Cortex of kidney (tissue), 1 donor: ENCODE measurements at places on chromosomes 3 and 15.

GRCh38 chr15:58474741-58475323 lies 43.0 kb downstream of the LIPC start:
- no peak for DNase-seq

- DNase-seq, result no peak
These were observed 1.7 kb downstream of the GABRG3 start for GRCh38 chr15:26972636-26973035.

DNA sequence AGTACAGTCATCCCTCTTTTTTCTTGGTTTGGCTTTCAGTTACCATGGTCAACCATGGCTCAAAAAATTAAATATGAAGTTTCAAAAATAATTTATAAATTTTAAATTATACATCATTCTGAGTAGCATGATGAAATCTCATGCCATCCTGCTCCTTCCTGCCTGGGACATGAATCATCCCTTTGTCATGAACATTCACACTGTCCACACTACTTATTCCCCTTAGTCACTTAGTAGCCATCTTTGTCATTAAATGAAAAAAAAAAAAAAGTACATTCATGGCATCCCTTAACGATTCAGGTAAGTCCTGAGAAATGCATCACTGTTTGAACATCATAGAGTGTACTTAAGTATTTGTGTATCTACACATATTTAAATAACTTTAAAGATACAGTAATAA lies 1046.3 kb downstream of the ROBO2 start:
- no peak for DNase-seq

DNA sequence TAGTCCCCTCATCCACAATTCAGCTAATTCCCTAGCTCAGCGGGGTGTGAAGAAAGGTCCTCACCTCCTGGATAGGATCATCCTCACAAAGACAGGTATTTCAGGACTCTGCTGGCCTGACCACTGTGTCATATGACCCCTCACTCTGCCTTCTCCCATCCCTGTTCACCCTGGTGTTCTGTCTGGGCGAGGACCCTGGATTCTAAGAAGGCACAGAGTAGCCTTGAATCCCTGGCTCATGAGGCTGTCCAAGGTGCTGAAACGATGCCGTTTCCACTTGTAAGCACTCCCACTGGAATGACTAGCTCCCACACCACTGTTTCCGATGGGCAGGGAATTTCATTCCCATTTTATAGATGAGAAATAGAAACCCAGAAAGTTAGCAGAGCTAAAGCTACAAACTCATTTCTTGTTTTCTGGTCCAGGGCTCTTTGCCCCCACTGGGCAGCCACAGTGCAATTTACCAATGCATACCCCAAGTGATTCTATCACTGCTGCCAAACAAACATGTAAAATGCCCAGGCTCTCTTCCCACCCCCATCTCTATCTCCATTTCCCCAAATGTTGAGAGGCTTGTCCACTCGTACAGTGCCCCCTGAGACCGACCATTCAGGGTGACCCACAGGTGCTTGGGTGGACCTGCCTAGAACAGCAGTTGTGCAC lies 83.2 kb downstream of the RAB11A start:
- DNase-seq, result no peak
